HCT116 (cell line): ENCODE measurements at places on chromosomes 2 and 18. TPM values are rescaled to one million over a fixed set of nuclear protein-coding genes. Genes with fewer than 3 reads are reported as not detected.

The GPR75 gene
- 1.2 TPM for total RNA-seq

The CHRNA1 gene
- not detected for total RNA-seq

The NT5C1B gene
- not detected for total RNA-seq

The IL36A gene
- total RNA-seq: not detected

- peak; percentile 45 for DNase-seq
These were observed 22.9 kb downstream of the RBM43 start for GRCh38 chr2:151238527-151239487.

GRCh38 chr2:224027070-224027469 lies 12.0 kb downstream of the SERPINE2 start:
- no peak for DNase-seq

GRCh38 chr2:74882299-74882687 lies 48.4 kb downstream of the HK2 start:
- no peak for DNase-seq

GRCh38 chr18:46628206-46628605 lies 28.8 kb downstream of the LOXHD1 start:
- DNase-seq: no peak

DNA sequence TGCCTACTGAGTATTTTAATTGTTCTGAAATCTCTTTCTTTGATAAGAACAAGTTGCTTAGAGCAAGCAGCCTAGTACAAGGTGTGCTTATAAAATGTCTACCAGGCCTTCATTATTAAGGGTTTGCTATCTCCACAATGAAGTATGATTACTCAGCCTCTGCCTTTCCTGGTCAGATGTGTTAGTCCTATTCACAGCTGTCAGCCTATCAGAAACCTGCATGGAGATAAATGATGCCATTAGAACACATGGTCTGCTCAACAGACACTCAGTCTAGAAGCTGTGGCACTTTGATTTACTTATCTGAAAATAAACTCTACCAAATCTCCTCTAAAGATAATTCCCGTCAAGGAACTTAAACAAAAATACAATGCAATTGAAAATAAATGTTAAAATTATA lies 448.7 kb downstream of the ERBB4 start:
- no peak for DNase-seq

GRCh38 chr18:59264121-59264571 lies 9.1 kb downstream of the RAX start:
- DNase-seq: no peak
